CD4-positive, CD25-positive, alpha-beta regulatory T cell (primary cell): ENCODE measurements at places on chromosomes 4 and X. TPM values are rescaled to one million over a fixed set of nuclear protein-coding genes. Genes with fewer than 3 reads are reported as not detected.
A peak's percentile ranks its signal among the peaks of the same experiment; 100 is the strongest.

- DNase-seq: no peak
- no peak overlapping the region for H3K27ac ChIP-seq
- no peaks in the 10 kb centered on the region for H3K4me1 ChIP-seq
- H3K27me3 ChIP-seq: no peaks in the 10 kb centered on the region
- H3K36me3 ChIP-seq: no peaks in the 10 kb centered on the region
These were observed 231.9 kb upstream of the BCOR start for GRCh38 chrX:40329616-40330015.

- H3K4me1 ChIP-seq: no peaks in the 10 kb centered on the region
- H3K27ac ChIP-seq: no peak overlapping the region
- no peak for DNase-seq
- H3K27me3 ChIP-seq: no peaks in the 10 kb centered on the region
- no peak overlapping the region for H3K4me3 ChIP-seq
These were observed 48.3 kb downstream of the ANAPC4 start for GRCh38 chr4:25425361-25425760.

DNA sequence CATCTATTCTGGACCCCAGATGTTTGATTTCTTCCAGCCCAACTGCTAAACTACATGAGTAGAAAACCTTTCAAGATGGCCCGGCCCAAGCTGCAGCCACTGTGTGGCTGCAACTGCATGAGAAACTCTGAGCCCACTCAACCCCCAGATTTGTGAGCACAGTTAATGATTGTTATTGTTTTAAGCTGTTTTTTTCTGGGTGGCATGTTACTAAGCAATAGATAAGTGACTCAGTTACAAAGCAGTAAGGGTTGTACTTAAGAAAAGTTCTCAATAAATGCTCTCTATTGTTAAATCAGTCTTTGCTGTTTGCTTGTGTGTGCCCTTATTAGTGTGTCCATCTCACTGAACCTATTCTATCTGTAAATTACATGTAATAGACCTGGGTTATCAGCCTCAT, 51.8 kb downstream of the GC start:
- H3K4me3 ChIP-seq: no peak overlapping the region
- no peaks in the 10 kb centered on the region for H3K36me3 ChIP-seq
- DNase-seq: no peak
- no peak overlapping the region for H3K27ac ChIP-seq
- no peaks in the 10 kb centered on the region for H3K4me1 ChIP-seq

- H3K27ac ChIP-seq: peak overlapping the region; percentile 96
- H3K36me3 ChIP-seq: no peaks in the 10 kb centered on the region
- no peaks in the 10 kb centered on the region for H3K27me3 ChIP-seq
- DNase-seq: no peak
These were observed 1.1 kb upstream of the CUL4B start for GRCh38 chrX:120561634-120562568.

Gene GLRA2
- total RNA-seq: not detected

DNA sequence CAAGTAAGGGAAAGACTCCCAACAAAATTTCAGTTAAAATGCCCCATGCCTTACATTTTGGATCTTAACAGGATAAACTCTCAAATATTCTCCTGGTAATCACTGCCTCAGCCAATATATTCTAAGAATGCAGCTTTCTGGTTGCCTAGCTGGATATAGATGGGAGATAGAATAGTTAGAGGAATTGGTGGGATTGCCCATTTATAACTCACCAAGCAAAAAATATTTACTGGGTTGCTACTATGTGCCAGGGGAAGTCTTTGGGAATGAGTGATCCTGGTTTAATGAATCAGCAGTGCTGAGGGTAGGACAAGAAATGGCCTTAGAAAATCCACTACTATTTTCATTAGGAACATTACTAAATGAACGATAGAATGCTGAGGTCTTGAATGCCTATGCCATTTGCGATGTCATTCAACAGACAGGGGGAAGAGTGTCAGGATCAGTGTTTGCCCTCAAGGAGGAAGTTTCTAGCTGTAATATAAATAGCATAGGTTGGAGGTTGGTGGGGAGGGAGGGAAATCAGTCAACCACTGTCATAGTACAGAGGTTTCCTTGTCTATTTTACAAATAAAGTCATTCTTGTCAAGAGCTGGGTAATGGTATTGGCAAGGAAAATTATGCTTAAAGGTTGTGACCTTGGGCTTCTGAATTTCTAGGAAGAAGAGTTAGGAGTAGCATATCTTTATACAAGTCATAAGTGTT, 63.5 kb downstream of the ENOPH1 start:
- H3K27me3 ChIP-seq: no peaks in the 10 kb centered on the region
- no peak overlapping the region for H3K27ac ChIP-seq
- no peaks in the 10 kb centered on the region for H3K4me1 ChIP-seq
- no peak for DNase-seq
- no peak overlapping the region for H3K4me3 ChIP-seq

DNA sequence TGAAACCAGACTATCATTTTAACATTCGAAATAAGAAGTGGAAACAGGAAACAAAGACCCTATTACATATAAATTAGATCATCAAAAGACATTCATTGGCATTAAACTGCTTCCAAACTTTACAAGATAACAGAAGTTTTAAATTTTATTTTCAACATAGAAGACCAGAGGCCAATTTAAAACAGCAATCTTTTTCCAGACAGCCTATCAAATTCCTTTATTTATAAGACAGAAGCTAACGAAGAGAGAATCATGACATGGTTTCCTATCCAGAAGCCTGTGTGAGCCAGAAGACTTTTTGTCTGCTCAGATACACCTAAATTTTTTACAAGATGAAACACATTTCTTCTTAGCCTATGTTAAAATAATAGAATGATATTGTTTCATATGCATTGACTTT, 291.9 kb downstream of the PPP3CA start:
- no peak overlapping the region for H3K27ac ChIP-seq
- H3K36me3 ChIP-seq: no peaks in the 10 kb centered on the region
- H3K27me3 ChIP-seq: no peaks in the 10 kb centered on the region
- H3K4me1 ChIP-seq: no peaks in the 10 kb centered on the region

Gene PRR32
- not detected for total RNA-seq

DNA sequence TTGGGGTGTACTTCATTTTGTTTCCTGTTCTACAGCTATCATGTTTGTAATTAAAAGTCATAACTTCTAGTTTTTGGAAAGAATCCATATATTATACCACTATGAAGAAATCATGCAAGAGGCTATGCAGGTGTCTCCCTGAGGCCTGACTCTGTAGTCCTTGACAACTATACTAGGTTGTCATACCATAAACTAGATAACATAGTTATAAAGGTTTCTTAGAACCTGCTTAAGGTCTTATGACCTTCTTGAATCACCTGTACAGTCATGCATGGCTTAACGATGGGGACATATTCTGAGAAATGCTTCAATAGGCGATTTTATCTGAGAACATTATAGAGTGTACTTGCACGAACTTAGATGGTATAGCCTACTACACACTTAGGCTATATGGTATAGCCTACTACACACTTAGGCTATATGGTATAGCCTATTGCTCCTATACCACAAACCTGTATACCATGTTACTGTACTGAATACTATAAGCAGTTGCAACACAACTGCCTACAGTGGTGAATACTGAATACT, 3.3 kb downstream of the PWWP3B start:
- H3K4me1 ChIP-seq: no peaks in the 10 kb centered on the region
- H3K36me3 ChIP-seq: no peaks in the 10 kb centered on the region
- no peak for DNase-seq
- H3K27ac ChIP-seq: no peak overlapping the region
- no peaks in the 10 kb centered on the region for H3K27me3 ChIP-seq

- no peaks in the 10 kb centered on the region for H3K4me1 ChIP-seq
- no peak overlapping the region for H3K27ac ChIP-seq
- no peaks in the 10 kb centered on the region for H3K36me3 ChIP-seq
- no peaks in the 10 kb centered on the region for H3K27me3 ChIP-seq
- no peak overlapping the region for H3K4me3 ChIP-seq
- no peak for DNase-seq
These were observed 81.4 kb downstream of the SH3RF1 start for GRCh38 chr4:169189372-169189771.

Gene ARMCX6
- total RNA-seq: 33.6 TPM

DNA sequence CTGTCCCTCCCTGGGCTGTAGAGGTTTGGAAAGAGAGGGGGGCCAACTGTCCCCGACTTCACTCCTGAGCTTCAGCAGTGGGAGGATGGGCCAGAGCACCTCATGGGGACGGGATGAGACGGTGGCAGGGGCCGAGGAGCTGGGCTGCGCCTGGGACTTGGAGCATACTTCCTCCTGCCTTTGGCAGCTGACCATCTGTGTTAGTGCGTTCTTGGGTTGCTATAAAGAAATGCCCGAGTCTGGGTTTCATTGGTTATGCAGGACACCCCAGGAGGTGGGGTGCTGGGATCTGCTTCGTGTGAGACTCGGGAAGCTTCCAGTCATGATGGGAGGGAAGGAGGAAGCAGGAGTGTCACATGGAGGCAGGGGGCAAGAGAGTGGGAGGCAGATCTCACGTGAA, 7.4 kb downstream of the PSAPL1 start:
- no peaks in the 10 kb centered on the region for H3K36me3 ChIP-seq
- H3K4me1 ChIP-seq: no peaks in the 10 kb centered on the region
- H3K27me3 ChIP-seq: no peaks in the 10 kb centered on the region

DNA sequence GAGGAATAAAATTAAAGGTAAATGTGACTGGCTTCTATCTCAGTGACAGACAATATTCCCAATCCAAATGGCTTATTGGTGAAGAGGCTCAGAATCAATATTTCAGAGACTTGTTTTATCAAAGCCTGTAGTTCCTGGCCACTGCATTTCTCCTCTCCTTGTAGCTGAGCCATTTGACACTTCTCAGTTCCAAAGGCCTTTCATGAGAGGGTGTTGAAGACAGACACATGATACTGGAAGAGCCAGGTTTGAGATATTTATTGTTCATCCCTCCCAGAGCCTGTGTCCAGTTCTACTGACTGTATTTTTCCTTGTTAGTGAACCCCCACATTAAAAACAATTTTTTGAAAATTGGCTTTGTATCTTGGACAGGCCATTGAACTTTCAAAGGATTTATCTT, 12.9 kb upstream of the INPP4B start:
- H3K27me3 ChIP-seq: peaks cover 6% of the 10 kb centered on the region
- no peak overlapping the region for H3K27ac ChIP-seq
- no peak for DNase-seq

Gene MAGEA8
- not detected for total RNA-seq

GRCh38 chr4:136651278-136651667, 881.0 kb downstream of the PCDH18 start:
- no peak for DNase-seq
- no peak overlapping the region for H3K4me3 ChIP-seq
- H3K27ac ChIP-seq: no peak overlapping the region
- no peaks in the 10 kb centered on the region for H3K27me3 ChIP-seq
- H3K4me1 ChIP-seq: no peaks in the 10 kb centered on the region

DNA sequence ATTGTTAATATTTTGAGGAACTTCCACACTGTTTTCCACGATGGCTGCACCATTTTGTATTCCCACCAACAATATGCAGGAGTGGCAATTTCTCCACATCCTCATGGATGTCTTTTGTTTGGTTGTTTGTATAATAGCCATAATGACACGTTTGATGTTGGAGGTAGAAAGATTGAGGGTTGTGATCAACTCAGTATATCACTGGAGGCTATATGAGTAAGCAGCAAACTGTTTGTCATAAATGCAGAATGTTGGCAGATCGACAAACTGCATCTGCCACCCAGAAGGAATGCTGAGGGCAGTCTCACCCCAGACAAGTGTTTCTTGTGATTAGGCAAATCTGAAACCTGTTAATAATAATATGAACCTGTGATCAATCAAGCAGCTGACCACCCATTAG, 243.9 kb upstream of the WDFY3 start:
- no peaks in the 10 kb centered on the region for H3K4me1 ChIP-seq
- DNase-seq: no peak
- H3K36me3 ChIP-seq: no peaks in the 10 kb centered on the region
- H3K27me3 ChIP-seq: no peaks in the 10 kb centered on the region
- no peak overlapping the region for H3K27ac ChIP-seq
- H3K4me3 ChIP-seq: no peak overlapping the region
